ENCODE measurements at places on chromosomes 11 and 22.

DNA sequence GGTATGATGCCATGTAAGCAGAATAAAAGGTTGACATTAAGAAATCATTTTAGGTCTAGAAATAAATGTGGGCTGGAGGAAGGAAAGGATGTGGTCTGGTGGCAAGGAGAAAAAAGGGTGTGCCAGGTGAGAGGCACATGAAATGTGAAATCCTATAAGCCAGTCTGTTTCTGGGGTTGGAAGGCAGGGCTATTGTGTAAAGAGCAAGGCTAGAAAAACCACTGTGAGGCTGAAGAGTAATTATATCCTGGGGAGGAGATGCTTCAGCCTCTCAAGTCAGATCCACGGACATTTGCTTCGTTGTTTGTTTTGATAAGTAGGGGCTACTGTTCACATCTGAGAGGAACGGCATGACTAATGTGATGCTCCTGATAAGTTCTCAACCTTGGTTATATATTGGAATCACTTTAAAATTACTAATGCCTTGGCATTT is 77.5 kb upstream of the CTSC start:
- DNase-seq = peak; percentile 42

- DNase-seq = no peak
These were observed 153.6 kb downstream of the MAML2 start for GRCh38 chr11:96189351-96189750.

- DNase-seq = no peak
These were observed 5.5 kb upstream of the KCNJ1 start for GRCh38 chr11:128872594-128872993.

DNA sequence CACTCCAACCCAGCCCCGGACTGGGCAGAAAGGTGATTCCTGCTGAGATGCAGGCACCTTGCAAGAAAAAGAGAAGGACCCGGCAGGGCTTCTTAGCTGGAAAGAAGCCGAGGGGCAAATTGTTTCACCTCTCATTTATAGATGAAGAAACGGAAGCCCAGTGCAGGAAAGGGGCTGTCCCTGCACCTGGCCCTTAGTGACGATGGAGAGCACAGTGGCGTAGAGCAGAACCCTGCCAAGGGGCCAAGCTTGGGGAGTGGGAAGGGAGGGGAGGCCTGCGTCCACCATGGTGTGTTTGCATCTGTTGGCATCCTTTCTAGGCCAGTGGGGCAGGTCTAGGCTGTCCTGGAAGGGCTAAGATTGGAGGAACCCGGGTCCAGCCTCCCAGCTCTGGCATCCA is 7.8 kb upstream of the MS4A15 start:
- DNase-seq = no peak

DNA sequence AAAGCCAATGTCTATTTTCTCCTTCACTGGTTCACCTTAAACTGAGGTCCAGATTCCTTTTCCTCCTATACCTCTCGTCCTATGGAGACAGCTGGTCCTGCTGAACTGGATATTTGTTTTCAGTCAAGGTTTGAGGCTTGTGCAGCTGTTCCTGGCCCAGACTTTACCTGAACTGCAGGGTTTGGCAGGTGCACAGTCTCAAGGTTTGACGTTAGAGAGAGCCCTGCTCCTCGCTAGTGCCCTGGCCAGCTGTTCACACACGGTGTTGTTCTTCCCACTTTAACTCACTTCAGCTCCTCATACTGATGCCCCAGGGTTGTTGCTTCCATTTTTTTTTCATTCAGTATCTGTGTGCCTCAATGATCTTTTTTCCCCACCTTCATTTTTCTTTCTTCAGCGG is 74.0 kb upstream of the TTC12 start:
- no peak for DNase-seq

DNA sequence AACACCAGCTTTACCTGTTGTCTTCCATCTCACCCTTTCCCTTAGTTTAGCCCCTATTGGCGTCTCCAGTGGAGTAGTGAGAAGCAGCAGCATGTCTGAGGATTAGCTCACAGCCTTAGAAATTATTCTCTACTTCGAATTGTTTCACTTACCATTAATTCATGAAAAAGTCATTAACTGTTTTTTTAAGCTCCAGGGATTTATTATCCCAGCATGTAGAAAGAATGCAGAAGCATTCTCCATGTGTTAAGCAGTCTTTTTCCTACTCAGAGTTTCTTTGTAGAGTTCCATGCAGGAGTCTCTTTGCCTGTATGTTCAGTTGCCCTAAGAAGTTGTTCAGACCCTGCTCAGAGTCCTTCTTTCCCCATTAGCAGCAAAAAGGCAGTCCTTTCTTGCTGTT is 137.9 kb upstream of the RASSF10 start:
- no peak for DNase-seq

GRCh38 chr11:76075716-76076115 is 130.6 kb downstream of the WNT11 start:
- no peak for DNase-seq

DNA sequence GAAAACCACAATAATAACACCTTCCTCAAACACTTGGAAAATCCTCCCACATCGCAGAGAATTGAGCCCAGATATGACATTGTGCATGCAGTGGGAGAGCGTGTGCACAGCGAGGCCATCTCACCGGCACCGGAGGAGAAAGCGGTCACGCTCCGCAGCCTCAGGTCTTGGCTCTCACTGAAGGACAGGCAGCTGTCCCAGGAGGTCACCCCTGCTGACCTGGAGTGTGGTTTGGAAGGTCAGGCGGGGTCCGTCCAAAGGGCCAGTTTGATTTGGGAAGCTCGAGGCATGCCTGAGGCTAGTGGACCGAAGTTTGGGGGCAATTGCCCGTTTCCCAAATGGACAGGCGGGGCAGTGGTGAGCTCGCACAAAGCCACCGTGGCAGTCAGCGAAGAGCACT is 86.7 kb downstream of the KIAA1671 start:
- no peak for DNase-seq

Measured in activated CD4-positive, alpha-beta T cell treated with anti-CD3 and anti-CD28 coated beads for 36 hours (primary cell).